ENCODE measurements at places on chromosomes 4 and X.

GRCh38 chr4:96315815-96316214, 475.9 kb downstream of the PDHA2 start:
- no peak for DNase-seq

DNA sequence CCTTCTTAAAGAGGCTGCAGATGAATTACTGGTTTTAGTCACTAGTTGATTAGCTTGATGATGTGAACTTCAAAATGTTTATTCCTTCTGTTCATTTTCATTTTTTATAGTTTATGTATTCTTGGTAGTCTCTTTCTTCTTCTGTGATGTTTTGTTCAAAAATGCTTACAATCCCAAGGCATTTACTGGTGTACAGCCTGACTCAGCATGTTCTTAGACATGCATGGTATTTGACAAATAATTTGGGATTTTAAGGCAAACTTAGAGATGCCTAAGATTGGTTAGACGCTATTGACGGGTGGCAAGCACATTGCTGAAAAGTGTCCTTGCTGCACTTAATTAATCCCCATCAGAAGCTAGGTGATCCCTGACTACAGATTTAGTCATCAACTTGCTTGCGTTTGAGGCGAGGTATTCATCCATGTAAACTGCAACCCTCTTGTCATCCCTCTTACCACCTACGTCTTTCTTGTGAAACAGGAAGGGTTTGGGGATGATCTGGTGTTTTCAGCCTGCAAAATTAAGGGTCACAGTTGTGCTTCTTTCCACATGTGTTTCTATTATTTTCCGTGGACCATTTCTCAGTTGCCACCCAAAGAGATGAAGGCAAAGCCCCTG, 331.8 kb downstream of the DKK2 start:
- DNase-seq = no peak

GRCh38 chr4:40976343-40976742, 226.6 kb downstream of the NSUN7 start:
- no peak for DNase-seq

DNA sequence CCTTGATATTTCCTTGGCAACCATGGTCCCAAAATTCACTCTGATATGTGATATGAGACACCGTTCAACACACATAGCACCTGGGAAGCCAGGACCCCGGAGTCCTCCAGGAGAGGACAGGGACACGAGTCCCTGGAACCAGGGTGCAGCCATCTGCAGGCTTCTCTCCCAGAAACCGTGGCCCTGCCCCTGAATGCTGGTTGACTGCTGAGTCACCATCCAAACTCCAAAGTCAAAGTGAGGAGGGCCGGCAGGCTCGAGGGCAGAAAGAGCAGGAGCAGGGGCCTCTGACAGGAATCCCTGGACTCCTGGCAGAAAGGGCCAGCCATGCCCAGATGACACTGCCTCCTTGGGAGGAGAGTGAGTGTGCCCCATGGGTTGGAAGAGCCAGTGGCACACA, 6.9 kb upstream of the PNMA6A start:
- DNase-seq = no peak

GRCh38 chr4:176259330-176260090, 9.5 kb downstream of the ASB5 start:
- DNase-seq = no peak

- no peak for DNase-seq
These were observed 340.1 kb upstream of the RPS6KA3 start for GRCh38 chrX:20606831-20607230.

DNA sequence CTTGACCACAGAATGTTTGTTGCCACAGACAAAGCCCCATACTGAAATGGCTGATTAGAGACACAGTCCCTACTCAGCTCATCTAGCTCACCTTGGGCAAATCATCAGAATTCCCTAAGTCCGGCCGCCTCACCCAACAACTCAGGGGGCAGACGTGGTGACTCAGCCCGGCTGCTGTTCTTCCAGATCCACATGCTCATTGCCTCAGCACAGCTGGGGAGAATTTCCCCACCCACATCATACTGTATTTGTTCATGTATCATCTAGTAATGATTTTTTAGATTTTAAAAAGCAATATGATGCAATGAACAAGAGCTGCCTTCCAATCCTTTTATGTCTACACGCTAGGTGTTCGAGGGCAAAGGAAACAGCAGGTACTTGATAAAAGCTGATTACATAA, 333.8 kb upstream of the TENM3 start:
- DNase-seq = no peak

DNA sequence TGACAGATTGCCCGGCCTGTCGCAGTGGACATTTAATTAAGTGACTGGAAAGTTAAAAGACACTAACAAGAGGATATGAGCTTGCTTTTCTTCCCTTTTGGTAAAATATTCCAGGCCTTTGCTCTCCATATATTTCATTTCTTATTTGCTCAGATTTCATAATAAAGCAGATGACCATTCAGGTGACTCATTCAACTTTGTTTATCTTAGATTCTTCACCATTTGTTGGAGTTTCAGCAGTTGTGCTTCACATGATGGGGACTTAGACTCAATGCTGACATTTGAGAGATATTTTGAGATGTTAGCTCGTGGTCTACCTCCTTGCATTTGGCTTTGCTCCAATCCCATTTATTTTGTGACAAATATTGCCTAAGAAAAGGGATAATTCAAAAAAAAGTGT, 312.2 kb downstream of the ARHGAP24 start:
- no peak for DNase-seq

- no peak for DNase-seq
These were observed 88.0 kb downstream of the ARSF start for GRCh38 chrX:3129256-3129655.

- DNase-seq = no peak
These were observed 361.1 kb downstream of the TRAM1L1 start for GRCh38 chr4:116724249-116724648.

DNA sequence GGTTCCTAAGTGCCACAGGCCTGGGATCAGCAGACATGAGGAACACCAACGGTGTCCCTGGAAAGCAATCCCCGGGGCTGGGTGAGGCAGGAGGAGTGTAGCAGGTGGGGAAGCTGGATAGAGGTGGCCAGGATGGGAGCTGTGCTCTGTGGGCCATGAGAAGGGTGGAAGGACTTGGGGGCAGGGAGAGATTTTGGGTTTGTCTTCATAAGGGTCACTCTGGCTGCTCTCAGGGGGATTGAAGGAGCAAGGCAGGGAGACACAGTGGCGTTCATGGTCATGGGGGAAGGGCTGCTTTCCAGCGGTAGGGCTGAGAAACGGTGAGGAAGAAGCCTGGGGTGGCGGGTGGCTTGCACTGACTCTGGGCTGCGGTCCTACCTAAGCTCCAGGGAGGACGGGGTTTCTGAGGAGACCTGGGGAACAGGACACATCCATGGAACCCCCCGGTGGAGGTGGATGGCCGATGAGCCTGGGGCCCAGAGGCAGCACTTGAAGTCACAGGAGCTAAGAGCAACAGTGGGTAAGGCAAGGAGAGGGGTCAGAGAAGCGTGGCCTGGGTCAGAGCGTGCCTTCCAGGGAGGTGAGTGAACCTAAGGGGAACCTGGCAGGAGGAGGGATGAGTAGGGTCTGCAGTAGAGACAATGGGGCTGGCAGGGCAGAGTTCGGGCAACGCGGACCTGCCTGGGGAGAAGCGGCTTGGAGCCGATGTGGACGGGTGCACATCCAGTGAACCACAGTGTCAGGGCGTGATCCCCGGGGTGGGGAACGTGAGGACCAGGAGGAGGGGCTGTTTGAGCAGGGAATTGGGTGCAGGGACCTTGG, 12.4 kb upstream of the CTBP1 start:
- DNase-seq = no peak
